ENCODE measurements at places on chromosomes 7 and 10.

DNA sequence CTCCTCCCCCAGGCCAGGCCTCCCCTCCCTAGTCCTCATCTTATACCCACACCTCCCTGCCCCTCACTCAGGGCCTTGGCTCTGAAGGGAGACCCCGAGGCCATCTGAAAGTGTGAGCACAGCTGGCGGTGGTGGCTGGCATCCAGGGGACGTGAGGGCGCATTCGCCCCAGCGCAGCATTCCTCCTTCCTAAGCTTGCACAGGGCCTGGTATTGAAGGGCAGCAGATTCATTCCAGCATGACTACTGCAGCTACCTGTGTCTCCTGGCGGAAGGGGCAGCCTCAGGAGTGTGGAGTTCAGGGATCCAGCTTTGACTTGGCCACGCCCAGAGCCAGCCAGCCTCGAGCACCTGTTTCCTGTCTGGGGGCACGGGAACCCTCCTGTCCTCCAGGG is 72.6 kb downstream of the PARP12 start:
- no peak for DNase-seq

DNA sequence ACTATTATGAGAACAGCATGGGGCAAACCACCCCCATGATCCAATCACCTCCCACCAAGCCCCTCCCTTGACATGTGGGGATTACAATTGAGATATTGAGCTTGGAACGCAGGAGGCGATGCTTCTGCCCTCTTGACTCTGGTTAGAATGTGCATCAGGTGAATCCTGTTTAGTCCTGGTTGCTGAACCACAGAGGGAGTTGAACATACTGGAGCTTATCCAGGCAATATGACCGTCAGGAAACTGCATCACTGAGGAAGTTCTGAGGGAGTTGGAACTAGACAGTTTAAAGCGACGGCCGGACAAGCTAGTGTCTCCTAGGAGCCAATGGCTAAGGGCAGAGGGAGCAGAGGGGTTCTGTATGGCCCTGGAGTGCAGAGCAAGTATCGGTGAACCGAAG is 31.8 kb upstream of the GARS1 start:
- no peak for DNase-seq

GRCh38 chr10:128540781-128541761 is 414.8 kb upstream of the MKI67 start:
- no peak for DNase-seq

DNA sequence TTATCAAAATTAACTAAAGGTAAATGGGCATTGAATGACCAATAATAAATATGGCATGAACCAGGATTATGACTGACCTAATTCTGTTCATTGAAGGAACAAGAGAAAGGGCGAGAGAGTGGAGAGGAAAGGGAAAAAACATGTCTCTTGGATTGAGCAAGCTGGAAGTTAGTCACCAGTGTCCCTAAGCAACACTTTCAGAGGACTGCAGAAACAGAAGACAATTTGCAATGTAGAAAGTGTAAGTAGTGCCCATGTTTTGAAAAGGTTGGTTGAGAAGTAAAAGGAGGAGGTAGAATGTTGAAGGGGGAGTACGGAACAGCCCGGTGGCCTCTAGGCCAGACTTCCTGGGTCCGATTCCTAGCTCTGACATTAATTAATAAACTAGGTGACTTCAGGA is 94.6 kb downstream of the FAS start:
- DNase-seq: no peak

- DNase-seq: no peak
Observed at GRCh38 chr7:105215182-105215581, 173.5 kb downstream of the SRPK2 start.

DNA sequence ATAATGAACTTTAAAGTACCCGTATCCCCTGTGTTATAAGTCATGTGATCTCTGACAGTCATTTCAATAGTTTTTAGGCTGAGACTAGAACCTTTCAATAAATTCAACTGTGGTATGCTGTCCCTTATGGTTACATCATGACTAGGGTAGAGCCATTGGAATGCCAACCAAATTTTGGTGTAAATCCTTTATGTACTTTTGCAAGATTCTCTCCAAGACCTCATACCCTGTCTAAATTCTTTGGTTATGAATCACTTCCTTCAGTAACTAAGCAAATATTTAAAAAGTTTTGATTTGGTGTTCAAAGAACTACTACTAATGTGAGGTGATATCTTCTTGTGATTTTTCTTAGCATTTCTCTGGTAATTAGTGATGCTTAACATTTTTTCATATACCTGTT is 20.8 kb upstream of the OR6B1 start:
- no peak for DNase-seq

Measured in stimulated activated CD4-positive, alpha-beta T cell treated with anti-CD3 and anti-CD28 coated beads, Interleukin-1b, Interleukin-23, amount 100 ng/mL, for 4 hours (primary cell).